ENCODE measurements at places on chromosomes 3 and 15.

DNA sequence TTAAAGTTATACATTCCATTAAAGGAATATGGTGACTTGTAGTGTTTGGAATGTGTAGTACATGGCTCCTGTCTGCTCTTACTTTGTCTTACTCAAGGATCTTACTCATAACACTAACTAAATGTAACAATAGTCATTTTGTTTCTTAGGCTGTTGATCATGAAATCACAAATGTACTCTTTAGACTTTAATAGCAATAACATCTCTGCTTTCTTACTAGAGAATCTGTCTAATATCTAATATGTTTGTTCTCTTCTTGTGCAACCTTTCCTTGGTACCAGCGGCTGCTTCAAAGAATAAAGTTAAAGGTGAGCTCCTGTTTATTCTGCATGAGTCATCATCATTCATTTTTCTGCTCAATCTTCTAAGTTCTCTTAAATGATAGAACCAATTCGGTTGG is 767.5 kb downstream of the CADM2 start:
- DNase-seq: no peak

- DNase-seq: peak; percentile 3
Measured at GRCh38 chr3:55692295-55692956, 205.3 kb upstream of the WNT5A start.

- no peak for DNase-seq
Measured at GRCh38 chr15:80536716-80537115, 132.5 kb downstream of the ARNT2 start.

GRCh38 chr15:91132079-91132478 is 32.0 kb downstream of the SV2B start:
- no peak for DNase-seq

DNA sequence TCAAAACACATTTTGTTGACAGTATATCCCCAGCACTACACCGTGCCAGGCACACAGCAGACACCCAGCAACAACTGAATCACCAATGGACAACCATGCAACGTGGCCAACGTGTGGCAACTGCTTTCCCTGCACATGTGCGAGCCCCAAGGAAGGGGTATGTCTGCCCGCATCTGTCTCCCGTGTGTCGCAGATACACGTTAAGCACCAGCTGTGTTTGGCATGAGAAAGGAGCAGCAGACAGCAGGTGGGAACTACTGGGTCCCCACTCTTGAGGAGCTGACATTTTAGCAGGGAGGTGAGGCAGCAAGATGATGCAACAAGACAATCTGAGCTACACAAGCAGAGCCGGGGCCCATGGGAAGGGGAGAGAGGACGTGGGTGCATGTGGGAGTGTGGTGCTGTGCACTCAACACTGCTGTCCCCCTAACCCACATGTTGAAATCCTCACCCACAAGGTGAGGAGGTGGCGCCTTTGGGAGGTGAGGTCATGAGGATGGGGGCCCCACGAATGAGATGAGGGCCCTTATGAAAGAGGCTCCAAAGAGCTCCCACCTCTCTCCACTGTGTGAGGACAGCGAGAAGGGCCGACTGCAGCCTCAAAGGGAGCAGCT is 56.2 kb downstream of the ROPN1B start:
- no peak for DNase-seq

DNA sequence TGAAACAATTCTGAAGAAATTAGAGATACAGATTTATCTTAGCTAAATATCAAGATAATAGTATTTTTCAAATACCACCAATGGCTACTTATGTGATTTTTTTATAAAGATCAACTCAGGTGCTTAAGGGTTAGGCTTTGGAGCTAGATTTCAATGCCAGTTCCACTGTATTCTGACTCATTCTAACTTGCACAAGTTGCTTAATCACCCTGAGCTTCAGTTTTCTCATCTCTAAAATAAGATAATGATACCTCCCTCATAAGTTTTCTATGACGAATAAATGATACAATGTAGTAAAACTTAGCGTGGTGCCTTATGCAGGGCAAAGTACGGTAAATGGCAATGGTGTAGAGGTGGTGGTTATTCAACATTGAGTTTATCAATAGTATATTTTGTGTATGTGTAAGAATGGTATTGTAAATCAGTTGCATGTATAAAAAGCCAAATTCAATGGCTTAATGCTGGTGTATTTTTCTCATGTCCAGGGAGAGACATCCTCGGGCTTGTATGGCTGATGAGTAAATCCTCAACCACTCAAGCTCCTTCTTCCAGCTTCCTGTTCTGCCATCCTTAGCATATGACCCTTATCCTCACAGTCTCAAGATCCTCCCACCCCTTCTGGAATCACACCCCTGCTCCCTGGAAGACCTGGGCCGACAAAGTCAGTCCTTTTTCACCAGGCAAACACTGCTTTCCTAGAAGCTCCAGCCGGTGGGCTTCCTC is 505.9 kb upstream of the CFAP20DC start:
- DNase-seq: no peak

DNA sequence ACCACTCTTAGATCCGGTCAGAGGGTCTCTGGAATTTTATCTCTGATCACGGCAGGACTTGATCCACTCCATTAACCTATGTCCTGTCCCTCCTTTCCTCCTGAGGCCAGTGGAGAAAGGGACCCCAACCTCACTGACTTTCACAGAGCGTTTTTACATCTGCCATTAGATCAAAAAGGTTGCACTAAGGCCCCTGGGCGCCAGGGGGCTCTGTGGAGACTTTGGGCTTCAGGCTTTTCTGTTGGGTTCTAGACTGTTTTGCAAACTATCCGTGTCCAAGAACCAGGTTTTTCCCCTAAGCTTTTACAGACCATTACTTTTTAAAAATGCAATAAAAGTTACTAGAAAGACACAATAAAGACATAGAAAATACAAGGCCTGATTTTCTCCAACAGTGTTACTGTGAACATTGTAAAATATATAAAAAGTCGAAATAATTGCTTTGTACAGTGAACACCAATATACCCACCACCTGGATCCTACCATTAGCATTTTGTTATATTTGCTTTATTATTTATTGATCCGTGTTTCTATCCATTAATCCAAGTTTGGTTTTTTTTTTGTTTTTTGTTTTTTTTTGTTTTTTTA is 159.7 kb downstream of the POLR2M start:
- DNase-seq: peak; percentile 59

DNA sequence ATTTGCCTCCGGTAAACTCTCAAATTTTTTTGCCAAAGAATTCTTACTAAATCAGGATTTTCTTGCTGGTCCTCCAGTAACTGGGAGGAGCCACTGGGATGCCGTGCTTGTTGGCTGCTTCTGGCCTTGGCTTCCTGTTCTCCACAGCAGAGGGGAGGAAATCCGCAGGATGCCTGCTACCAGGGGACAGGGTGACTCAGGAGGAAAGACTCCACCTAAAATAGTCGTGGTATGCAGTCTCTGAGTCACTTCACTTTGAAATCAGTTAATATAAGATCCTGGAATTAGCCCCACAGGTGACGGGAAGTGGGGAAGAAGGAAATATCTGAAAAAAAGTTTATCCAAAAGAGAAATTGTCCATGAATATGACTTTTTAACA is 6.5 kb upstream of the TM4SF18 start:
- no peak for DNase-seq

- no peak for DNase-seq
Measured at GRCh38 chr3:179432021-179432420, 19.2 kb downstream of the GNB4 start.

GRCh38 chr3:167913219-167913835 is 177.8 kb downstream of the SERPINI1 start:
- DNase-seq: peak; percentile 29

- DNase-seq: no peak
Measured at GRCh38 chr3:168117853-168118313, 22.2 kb upstream of the GOLIM4 start.

GRCh38 chr3:138594150-138594934 is at the start of gene CEP70:
Gene CEP70 (minus strand): TSS chr3:138594260. CDS start chr3:138572927, 21,333 bp downstream.
- peak; percentile 94 for DNase-seq

- no peak for DNase-seq
Measured at GRCh38 chr3:57009802-57010201, 50.7 kb upstream of the SPATA12 start.

DNA sequence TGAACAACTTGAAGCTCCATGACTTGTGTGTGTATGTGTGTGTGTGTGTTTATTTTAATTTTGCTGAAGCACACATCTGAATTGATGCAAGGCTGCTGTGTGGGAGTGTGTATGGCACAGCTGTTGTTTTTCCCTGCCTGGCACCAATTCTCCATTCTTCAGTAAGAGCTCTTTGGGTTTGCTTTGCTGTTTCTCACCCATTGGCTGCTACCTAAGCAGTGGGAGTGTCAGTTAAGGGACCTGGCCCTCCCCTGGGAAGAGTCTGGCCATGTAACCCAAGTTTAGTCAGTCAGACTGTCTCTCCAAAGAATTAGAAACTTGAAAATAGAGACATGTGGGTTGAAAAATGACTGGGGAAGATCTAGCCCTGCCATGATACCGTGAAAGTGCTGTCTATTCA is 126.2 kb upstream of the SYNPR start:
- DNase-seq: no peak

DNA sequence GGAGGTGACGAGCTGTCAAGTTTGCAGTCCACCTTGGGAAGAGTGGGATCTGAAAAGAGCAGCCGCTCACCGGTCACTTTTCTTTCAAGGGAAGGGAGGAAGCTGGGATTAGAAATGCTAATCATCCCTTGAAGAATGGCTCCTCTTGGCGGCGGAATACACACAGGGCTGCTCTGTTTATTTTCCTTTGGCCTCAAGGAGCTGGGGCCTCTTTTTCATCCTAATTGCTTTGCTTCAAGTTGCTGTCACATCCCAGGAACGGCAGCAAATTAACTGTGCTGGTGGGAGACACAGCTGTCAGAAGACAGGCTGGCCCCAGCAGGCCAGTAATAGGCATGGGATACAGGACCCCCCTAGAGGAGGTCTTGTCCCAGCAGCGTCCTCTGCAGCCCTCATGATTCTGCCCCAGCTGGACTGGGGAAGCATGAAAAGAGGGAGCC is 6.7 kb downstream of the KBTBD13 start:
- peak; percentile 46 for DNase-seq

DNA sequence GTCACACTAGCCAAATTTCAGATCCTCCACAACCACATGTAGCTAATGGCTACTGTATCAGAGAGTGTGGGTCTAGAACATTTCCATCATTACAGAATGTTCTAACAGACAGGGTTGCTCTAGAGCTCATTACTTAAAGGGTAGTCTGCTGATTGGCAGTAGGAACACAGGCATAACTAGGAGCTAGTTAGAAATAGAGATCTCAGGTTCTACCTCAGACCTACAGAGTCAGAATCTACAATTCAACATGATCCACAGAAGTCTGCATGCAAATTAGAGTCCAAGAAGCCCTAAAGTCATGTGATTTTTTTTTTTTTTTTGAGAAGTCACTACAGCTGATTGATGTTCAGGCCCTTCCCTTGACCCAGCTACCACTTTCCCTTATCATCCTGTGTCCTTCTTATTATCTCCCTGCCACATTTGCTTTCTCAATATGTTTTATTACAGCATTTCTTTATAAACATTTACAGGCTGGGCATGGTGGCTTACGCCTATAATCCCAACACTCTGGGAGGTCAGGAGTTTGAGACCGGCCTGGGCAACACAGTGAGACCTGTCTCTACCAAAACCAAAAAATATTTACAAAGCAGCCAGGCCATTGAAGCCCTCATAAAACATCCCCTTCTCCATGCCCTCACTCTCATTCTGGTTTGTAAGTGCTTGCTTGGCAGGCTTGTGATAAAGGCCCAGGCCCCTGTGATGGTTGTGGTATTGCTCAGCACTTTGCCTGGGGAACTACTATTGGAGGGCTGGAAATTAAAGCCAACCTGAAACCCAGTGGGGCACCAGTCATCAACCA is 3.8 kb upstream of the ABHD5 start:
- DNase-seq: no peak

DNA sequence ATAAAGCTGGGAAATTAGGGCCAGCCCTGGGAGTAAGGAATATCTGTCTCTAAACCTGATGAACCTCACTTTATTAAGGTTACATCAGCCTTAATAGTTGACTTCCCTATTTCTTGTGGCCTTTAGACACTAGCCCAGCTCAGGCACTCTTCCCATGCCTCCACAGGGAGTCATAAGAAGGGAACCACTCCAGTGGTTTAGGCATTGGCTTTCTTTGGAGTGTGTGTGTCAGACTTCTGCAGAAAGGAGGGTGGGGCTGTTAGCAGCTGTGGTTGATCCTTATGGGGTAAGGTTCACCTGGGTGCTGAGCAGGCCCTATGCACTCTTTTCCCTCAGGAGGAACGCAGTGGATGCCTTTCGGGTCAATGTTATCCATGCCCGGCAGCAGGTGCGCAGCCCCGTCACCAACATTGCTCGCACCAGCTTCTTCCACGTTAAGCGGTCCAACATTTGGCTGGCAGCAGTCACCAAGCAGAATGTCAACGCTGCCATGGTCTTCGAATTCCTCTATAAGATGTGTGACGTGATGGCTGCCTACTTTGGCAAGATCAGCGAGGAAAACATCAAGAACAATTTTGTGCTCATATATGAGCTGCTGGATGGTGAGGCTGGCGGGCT is 4.0 kb downstream of the AP2M1 start:
- DNase-seq: no peak

DNA sequence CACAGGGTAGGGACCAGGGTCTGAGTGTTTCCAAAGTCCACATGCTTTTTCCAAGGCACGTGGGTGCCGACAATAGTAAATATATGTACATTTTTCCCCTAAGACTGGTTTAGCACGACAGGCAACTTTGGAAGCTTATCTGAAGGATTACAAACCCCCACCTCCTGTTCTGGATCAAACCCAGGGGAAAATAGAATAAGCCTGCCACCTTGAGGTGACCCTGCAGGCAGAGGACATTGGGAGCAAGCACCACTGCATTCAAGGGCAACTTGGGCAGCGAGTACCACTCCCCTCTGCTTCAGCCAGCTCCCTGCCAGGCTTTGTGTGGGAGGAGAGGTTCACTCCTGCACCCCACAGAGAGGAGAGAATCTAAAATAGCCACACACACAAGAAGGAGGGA is 44.8 kb downstream of the KBTBD12 start:
- DNase-seq: no peak

DNA sequence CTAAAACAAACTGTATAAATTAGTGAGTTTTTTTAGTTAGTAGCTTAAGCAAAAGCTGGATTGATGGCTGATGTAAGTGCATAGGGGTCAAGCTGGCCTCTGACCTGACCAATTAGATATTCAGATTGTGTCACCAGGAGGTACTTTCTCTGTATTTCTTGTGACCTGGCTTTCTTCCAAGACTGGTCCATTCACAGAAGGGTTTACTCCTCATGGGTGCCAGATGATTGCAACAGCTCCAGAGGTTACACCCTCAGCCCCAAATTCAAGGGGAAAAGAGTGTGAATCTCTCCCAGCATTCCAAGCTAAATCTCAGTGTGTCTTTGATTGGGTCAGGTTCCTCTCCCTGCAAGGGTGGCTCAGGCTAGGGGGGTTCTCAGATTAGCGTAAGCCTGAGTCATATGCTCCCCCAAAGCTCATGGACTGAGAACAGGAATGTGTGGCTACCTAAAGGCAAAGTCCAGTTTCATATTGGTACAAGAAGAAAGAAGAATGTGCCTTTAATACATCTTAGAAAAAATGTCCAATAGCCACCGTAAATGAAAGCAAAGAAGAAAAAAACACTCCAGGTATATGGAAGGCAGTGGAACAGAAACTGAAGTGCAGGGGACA is 16.5 kb downstream of the PML start:
- no peak for DNase-seq
